ENCODE measurements at places on chromosomes 4 and X. TPM values are rescaled to one million over a fixed set of nuclear protein-coding genes. Genes with fewer than 3 reads are reported as not detected.

GRCh38 chr4:33063241-33063640 is 2343.1 kb downstream of the PCDH7 start:
- DNase-seq = no peak

DNA sequence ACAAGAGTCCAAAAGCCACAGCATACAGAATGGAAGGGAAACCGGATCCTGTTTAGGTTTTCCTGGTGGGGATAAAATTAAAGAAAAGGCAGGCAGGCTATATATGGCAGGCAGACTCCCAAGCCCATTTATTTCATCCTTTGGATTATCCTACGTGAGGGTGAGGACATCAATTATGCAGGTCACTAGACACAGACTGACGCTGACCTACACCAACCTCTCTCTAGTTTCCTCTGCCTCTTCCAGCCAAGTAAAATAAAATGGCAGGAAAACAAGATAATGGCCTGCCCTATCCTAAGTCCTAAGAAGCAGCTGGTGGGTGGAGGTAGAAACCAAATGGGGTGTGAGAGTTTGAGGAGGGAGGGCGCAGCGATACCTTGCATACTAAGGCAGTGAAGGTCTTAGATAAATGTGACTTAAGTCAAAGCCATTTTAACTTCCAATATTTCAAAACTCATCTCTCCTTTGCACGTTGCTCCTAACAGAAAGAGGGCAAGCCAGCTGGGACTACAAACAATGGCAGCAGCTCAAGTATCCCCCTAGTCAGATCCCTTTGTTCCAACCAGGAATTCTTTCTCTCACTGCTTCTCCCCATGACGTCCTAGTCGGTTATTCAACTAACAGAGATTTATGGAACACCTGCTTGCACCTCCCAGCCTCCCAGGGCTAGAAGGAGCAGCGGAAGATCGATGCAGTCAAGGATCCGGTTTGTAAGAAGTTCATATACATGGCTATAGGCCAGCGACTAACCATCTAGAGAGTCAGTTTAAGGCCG is 72.8 kb downstream of the IRF2 start:
- no peak for DNase-seq

- no peak for DNase-seq
These were observed 33.5 kb upstream of the SLITRK4 start for GRCh38 chrX:143669395-143669794.

DNA sequence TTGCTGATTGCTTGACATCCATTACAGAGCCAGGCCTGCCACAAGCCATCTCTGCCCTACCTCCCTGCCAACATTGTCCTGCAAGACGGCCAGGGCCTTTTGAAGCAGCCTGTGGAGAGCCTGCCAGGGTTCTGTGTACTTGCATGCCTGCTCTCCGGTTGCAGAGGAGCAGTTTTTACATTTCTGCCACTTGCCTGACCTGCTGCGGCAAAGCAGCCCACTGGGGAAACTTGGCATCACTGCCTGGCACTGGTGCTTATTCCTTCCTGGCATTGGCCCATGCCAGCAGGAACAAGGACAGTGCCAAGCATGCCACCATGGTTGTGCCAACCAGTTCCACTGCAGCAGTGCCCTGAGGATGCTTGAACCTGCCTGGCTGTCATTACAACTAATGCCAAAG is 167.1 kb downstream of the NHS start:
- DNase-seq = no peak

- no peak for DNase-seq
These were observed 121.1 kb downstream of the SPATA18 start for GRCh38 chr4:52172166-52172565.

DNA sequence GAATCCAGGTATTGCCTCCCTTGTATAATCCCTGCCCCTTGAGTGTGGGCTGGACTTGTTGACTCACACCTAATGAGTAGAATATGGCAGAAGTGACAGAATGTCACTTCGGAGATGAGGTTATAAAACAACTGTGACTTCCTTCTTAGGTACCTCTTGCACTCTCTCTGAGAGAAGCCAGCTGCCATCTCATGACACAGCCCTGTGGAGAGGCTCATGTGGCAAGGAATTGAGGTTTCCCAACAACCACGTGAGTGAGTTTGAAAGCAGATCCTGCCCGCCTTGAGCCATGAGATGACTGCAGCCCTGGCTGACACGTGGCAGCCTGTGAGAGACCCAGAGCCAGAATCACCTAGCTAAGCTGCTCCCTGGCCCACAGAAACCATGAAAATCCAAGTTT is 13.5 kb downstream of the ASB11 start:
- DNase-seq = peak; percentile 3

TLR1 gene
- total RNA-seq = 16.1 TPM

DNA sequence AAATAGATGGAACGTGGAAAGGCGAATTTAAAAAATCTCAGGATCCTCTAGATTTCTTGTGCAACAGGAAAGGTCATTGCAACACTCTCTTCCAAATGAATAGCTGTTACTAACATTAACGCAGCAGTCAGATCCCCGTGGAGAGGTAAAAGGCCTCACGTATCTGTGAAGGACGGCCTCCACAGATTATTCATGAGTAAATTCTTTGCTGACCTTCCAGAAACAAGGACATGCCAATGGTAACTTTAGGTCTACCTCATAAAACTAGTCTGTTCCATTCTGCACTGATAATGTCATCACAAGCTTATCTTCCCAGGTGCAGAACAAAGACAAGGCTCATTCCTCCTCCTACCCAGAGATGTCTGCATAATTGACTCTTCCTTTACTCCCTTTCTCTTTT is 16.1 kb upstream of the REPS2 start:
- DNase-seq = no peak

ZRSR2 gene
- total RNA-seq = 6.4 TPM

MAGIX gene
- total RNA-seq = 3.5 TPM

DNA sequence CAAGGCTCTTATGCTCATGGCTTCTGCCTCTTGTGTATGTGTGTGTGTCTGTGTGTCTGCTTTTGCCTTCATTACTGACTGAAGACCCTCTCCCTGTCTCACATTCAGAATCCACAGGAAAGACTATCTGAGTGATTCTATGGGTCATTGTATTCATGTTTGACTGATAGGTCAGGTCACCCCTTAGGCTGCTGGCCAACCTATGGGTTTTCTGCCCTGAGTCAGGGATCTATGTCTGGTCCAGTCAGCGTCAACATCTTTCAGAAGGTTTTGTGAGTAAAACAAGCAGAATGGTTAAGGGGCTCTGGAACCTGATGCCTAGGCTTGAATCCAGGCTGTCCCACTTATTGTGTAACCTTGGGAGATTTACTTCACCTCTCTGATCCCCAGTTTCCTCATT is 30.5 kb downstream of the NHSL2 start:
- no peak for DNase-seq

- no peak for DNase-seq
These were observed 130.2 kb downstream of the AMELX start for GRCh38 chrX:11423362-11423818.
